Neural progenitor cell (in vitro differentiated cells): ENCODE measurements at places on chromosomes 2 and 18. TPM values are rescaled to one million over a fixed set of nuclear protein-coding genes. Genes with fewer than 3 reads are reported as not detected.

The EFHD1 gene
- 5.9 and 7.0 TPM in 2 replicates for total RNA-seq

The APCDD1 gene
- 1.9 and 4.7 TPM in 2 replicates for total RNA-seq

The ATL2 gene
- 158 and 203 TPM in 2 replicates for total RNA-seq

The HNMT gene
- total RNA-seq, result 0.84 and 1.6 TPM in 2 replicates

The CLEC4F gene
- total RNA-seq, result not detected in 2 replicates

The LAMA3 gene
- total RNA-seq, result 0.28 and 0.47 TPM in 2 replicates

The PROC gene
- total RNA-seq, result 0.25 TPM in 1 of 2 replicates, not detected in the other

The AOX1 gene
- total RNA-seq, result 5.7 and 6.2 TPM in 2 replicates

The KYNU gene
- 0.96 TPM in 1 of 2 replicates, not detected in the other for total RNA-seq

DNA sequence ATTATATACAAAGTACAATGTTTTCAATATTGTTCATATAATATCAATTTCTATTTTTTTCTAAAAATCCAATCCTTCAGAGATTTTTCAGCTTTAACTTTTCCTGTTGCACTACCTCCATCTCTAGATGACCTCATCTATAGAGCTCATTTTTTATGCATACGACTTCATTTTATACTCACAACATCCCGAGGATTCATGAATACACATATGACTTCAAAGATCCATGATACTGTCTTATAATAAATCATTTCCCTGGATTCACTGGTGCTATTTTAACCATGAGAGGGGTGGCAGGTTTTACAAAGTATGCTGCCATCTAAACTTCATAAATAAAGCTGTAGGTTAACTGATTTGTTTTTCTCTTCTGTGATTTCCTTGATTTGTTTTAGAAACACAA is 694.6 kb downstream of the EPHA4 start:
- no peaks in the 10 kb centered on the region for H3K36me3 ChIP-seq
- H3K27ac ChIP-seq, result no peak overlapping the region
- H3K27me3 ChIP-seq, result no peaks in the 10 kb centered on the region
- H3K4me3 ChIP-seq, result no peak overlapping the region
- DNase-seq, result no peak

GRCh38 chr18:62609764-62610163 is 86.9 kb downstream of the ZCCHC2 start:
- peaks cover 45% of the 10 kb centered on the region for H3K4me1 ChIP-seq
- DNase-seq, result no peak
- no peak overlapping the region for H3K4me3 ChIP-seq
- H3K27me3 ChIP-seq, result no peaks in the 10 kb centered on the region
- H3K27ac ChIP-seq, result no peak overlapping the region

- no peak for DNase-seq
- H3K4me3 ChIP-seq, result no peak overlapping the region
- H3K27me3 ChIP-seq, result no peaks in the 10 kb centered on the region
- H3K4me1 ChIP-seq, result no peaks in the 10 kb centered on the region
- no peaks in the 10 kb centered on the region for H3K36me3 ChIP-seq
Observed at GRCh38 chr18:34626404-34627136, 83.5 kb upstream of the DTNA start.

GRCh38 chr2:98459496-98460175 is 15.0 kb downstream of the INPP4A start:
- no peaks in the 10 kb centered on the region for H3K36me3 ChIP-seq
- DNase-seq, result no peak
- H3K4me1 ChIP-seq, result peaks cover 5% of the 10 kb centered on the region
- no peak overlapping the region for H3K27ac ChIP-seq
- H3K4me3 ChIP-seq, result no peak overlapping the region

DNA sequence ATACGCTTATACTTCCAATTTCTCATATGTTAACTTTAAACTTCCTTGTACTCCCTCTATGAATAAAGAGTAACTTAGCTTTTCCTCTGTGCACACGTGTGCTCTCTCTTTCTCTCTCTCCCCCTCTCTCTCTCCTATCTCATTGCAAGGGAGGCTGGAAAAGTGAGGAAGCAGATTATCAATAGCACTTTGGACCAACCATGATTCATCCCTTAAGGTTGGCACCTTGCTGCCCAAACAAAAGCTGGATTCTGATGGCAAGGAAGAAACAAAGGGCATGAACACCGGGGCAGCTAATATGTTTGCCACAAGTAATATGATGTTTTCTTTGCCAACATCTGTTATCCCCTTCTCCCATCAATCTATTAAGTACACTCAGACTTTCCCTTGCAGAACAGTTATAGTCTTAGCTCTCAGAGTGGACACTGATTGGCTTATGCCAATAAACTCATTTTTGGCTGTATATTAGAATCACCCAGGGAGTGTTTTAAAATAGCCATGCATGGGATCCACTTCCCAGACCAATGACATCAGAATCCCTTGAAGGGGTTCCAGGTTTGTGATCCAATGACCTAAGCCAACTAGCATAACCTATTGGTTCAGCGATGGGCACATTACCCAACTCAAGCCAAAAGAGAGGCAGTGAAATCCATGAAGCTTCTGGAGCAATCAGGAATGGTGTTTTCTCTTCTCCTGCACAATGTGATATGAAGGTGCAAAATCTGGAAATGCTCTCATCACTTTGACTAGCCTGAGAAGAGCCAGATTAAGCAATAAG is 60.3 kb downstream of the MREG start:
- H3K27me3 ChIP-seq, result no peaks in the 10 kb centered on the region
- no peak for DNase-seq
- H3K27ac ChIP-seq, result no peak overlapping the region

- H3K4me1 ChIP-seq, result peaks cover 10% of the 10 kb centered on the region
- no peak overlapping the region for H3K27ac ChIP-seq
- no peak overlapping the region for H3K4me3 ChIP-seq
- no peaks in the 10 kb centered on the region for H3K27me3 ChIP-seq
- DNase-seq, result no peak
Observed at GRCh38 chr2:60486551-60486950, 66.9 kb downstream of the BCL11A start.

- H3K27me3 ChIP-seq, result no peaks in the 10 kb centered on the region
- no peak overlapping the region for H3K27ac ChIP-seq
- DNase-seq, result no peak
- H3K36me3 ChIP-seq, result no peaks in the 10 kb centered on the region
- H3K4me3 ChIP-seq, result no peak overlapping the region
Observed at GRCh38 chr2:184564092-184564491, 34.2 kb upstream of the ZNF804A start.

GRCh38 chr2:43542285-43542933 is 53.4 kb downstream of the THADA start:
- DNase-seq, result peak; percentile 27
- no peaks in the 10 kb centered on the region for H3K4me1 ChIP-seq
- H3K27me3 ChIP-seq, result no peaks in the 10 kb centered on the region
- no peak overlapping the region for H3K27ac ChIP-seq
- H3K36me3 ChIP-seq, result peaks cover 3% of the 10 kb centered on the region
- no peak overlapping the region for H3K4me3 ChIP-seq

- H3K4me1 ChIP-seq, result peaks cover 5% of the 10 kb centered on the region
- H3K4me3 ChIP-seq, result no peak overlapping the region
- no peaks in the 10 kb centered on the region for H3K27me3 ChIP-seq
- H3K27ac ChIP-seq, result no peak overlapping the region
Observed at GRCh38 chr2:223863491-223863890, 26.1 kb upstream of the AP1S3 start.

DNA sequence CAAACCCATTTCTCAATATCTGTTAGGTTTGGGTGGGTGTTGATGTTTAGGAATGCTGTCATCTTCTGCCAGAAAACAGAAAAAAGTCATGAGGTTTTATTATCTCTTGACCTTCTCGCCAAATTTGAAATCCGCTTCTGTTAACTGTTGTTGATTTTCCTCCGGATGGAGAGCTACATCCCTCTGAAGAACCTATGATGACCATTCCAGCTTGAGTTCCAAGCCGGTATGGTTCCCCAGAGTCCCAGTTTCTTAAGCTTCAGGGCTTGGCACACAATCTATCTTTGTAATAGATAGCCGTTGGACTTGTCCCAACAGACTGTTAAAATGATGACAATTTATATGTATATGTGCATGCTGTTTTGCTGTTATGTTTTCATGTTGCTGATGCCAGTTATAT is 1201.0 kb downstream of the LRP1B start:
- H3K4me1 ChIP-seq, result no peaks in the 10 kb centered on the region
- H3K27ac ChIP-seq, result no peak overlapping the region
- H3K36me3 ChIP-seq, result no peaks in the 10 kb centered on the region
- H3K4me3 ChIP-seq, result no peak overlapping the region
- H3K27me3 ChIP-seq, result no peaks in the 10 kb centered on the region

GRCh38 chr2:28161466-28161865 is 231.2 kb upstream of the FOSL2 start:
- DNase-seq, result no peak
- H3K36me3 ChIP-seq, result no peaks in the 10 kb centered on the region
- no peaks in the 10 kb centered on the region for H3K4me1 ChIP-seq
- H3K27me3 ChIP-seq, result no peaks in the 10 kb centered on the region
- H3K27ac ChIP-seq, result no peak overlapping the region

DNA sequence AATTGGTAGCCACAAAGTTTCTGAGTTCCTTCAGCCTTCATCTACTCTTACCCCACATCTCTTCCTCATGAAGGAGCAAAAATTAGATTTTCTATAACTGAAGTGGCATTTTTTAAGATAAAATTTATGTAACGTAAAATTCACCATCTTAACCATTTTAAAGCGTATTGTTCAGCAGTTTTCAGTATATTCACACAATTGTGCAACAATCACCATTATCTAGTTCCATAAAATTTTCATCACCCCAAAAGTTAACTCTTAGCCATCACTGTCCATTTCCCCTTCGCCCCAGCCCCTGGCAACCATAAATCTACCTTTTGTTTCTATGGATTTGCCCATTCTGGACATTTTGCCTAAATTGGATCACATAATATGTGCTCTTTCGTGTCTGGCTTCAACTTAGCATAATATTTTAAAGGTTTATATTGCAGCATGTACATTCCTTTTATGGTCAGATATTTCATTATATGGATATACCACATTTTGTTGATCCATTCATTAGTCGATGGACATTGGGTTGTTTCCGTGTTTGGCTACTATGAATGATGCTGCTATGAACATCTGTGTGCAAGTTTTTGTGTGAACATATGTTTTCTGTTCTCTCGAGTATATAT is 44.6 kb downstream of the ATIC start:
- no peak overlapping the region for H3K27ac ChIP-seq
- no peaks in the 10 kb centered on the region for H3K36me3 ChIP-seq
- H3K4me3 ChIP-seq, result no peak overlapping the region

- H3K27ac ChIP-seq, result no peak overlapping the region
- no peaks in the 10 kb centered on the region for H3K27me3 ChIP-seq
- no peak for DNase-seq
- no peaks in the 10 kb centered on the region for H3K36me3 ChIP-seq
- no peak overlapping the region for H3K4me3 ChIP-seq
Observed at GRCh38 chr2:148450531-148450930, 194.0 kb upstream of the EPC2 start.

DNA sequence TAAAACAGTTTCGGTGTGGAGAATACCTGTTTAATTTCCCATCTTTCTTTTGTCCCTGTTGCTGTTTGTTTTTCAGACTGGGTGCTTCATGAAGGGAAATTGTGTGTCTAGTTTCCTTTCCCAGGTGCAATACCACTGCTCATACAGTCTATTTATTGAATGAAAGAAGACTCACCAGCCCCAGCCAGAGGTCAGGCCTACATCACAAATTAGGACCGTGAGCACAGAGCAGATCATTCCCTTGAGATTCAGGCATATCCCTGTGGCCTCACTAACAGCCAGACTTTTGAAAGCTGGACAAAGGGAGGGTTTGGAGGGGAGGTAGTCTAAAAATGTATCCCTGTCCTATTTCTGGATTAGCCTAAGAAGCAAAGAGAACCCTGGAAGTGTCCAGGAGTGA is 278.9 kb downstream of the IRS1 start:
- no peaks in the 10 kb centered on the region for H3K36me3 ChIP-seq
- no peak overlapping the region for H3K4me3 ChIP-seq
- no peak overlapping the region for H3K27ac ChIP-seq
- no peaks in the 10 kb centered on the region for H3K4me1 ChIP-seq
- H3K27me3 ChIP-seq, result no peaks in the 10 kb centered on the region
